Activated CD4-positive, CD25-positive, alpha-beta regulatory T cell treated with anti-CD3 and anti-CD28 coated beads, Interleukin-2, amount 50 U/mL, for 24 hours (primary cell): ENCODE measurements at places on chromosomes 5 and 9.

- no peak for ATAC-seq
These were observed 208.7 kb downstream of the GADD45G start for GRCh38 chr9:89813482-89813881.

DNA sequence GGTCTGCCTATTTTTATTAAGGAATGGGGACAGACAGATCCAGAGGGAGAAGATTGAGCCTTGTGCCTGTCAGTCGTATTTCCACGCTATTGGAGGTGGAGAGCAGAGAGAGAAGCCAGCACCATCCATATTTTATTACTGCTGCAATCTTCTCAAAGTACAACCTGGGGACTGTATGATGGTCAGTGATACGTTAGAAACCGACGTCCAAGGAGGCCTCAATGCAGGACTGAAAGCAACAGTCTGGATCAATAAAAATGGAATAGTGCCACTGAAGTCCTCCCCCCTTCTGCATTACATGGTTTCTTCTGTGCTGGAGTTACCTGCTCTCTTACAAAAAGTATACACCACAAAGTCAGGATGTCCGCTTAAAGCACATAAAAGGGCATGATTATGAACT is 21.9 kb upstream of the DTWD2 start:
- no peak for ATAC-seq

- ATAC-seq = no peak
These were observed 2.5 kb downstream of the LPAR1 start for GRCh38 chr9:111035543-111036428.

DNA sequence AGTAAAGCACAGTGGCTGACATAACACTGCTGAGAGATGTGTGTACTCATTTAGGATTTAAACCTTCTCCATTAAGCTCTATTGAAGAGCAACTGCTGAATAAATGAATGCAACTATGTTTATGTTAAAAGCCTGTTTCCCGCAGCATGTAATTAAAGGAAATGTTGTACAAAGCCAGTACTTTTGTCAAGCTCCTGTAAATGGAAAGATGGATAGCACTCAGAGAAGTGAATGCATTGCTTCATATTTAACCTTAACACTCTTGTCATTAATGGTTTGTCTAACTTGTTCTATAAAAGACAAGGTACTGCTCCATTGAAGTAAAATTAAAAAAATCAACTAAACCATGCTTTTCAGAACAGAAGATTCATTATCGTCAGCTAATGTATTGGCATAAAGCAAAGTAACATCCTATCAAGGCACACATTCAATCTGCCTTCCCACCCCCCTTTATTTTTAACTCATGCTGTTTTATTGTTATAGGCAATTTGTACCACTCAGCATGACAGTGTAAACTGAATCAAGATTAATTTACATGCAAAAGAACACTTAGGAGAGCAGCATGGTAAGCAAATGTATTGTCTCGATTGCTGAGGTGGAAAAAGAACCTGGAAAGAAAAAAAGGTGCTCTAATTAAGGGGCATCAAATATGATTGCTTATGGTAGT is 240.9 kb upstream of the TBCA start:
- no peak for ATAC-seq

DNA sequence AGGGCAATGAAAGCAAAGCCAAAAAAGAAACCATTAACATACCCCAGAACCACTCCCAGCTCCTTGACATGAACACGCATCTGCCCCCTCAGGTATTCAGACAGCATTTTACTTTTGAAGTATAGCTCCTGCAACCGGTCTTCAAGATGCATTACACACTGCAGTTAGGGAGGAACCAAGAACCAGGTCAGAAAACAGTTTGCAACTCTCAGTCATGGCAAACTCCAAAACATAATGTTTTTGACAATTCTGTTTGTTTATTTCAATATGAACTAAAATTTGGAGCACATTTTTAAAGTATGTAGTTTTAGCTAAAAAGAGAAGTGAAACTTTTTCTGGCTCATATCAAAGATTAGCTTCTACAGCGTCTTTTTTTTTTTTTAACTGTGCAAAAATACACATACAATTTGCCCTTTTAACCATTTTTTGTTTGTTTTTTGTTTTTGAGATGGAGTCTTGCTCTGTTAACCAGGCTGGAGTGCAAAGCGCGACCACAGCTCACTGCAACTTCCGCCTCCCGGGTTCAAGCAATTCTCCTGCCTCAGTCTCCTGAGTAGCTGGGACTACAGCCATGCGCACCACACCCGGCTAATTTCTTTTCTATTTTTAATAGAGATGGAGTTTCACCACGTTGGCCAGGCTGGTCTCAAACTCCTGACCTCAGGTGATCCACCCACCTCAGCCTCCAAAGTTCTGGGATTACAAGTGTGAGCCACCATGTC is 12.2 kb upstream of the RAPGEF6 start:
- ATAC-seq = no peak

GRCh38 chr9:127179633-127180441 is 57.4 kb upstream of the ANGPTL2 start:
- no peak for ATAC-seq
